Fibroblast of the aortic adventitia (primary cell): ENCODE measurements at places on chromosomes 6 and 20. TPM values are rescaled to one million over a fixed set of nuclear protein-coding genes. Genes with fewer than 3 reads are reported as not detected.

The ARFGEF3 gene
- total RNA-seq = 0.08 and 0.09 TPM in 2 replicates

The NR2E1 gene
- not detected in 2 replicates for total RNA-seq

DNA sequence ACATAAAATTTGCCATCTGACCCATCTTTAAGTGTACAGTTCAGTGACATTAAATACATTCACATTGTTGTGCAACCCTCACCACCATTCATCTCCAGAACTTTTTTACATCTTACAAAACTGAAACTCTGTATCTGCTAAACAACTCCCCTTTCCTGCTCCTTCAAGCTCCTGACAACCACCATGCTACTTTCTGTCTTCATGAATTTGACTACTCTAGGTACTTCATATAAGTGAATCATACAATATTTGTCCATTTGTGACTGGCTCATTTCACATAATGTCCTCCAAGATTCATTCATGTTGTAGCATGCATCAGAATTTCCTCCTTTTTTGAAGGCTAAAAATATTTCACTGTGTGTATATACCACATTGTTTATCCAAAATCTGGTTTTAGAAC lies 86.9 kb upstream of the SMLR1 start:
- DNase-seq = no peak

The ZNF334 gene
- 0.63 and 14.0 TPM in 2 replicates for total RNA-seq

- no peak for DNase-seq
Observed at GRCh38 chr20:20582734-20583133, 129.7 kb downstream of the RALGAPA2 start.
